DMS 273 treated with DMSO at 0.1 percent for 48 hours (cell line): ENCODE measurements at places on chromosomes 2 and 18.

GRCh38 chr18:78868330-78869316 lies 111.0 kb upstream of the SALL3 start:
- DNase-seq: no peak

DNA sequence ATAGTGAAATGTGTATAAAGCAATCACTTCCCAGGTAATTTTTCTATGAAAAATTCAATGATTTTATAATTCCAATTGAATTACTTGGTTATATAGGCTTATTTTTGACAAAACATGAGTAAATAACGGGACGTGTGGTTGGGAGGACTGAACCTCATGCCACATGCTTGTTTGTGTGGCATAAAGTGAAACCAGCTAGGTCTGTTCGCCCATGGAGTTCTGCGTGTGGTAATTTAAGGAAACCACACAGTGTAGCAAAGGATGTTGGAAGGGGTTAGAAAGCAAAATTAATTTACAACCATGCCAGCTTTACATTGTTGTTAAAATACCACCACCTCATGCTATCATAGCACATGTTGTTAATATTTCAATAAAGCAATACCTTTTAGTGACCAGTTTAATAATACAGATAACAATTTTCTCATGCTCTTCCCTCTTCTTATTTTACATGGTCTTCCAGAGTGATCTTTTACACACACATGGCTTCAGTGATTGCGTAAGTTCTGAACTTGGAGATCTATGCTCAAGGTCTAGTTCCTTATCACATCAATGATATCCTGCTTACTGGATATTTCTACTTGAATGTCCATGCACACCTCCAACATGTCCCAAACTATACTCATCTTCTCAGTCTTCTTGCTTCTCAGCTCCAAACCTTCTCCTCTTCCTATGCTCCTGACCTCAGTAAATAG lies 156.4 kb upstream of the ITGA4 start:
- no peak for DNase-seq

- no peak for DNase-seq
These were observed 200.3 kb downstream of the NRXN1 start for GRCh38 chr2:50831676-50832075.

- no peak for DNase-seq
These were observed 375.1 kb upstream of the KCNH7 start for GRCh38 chr2:163213661-163214081.

DNA sequence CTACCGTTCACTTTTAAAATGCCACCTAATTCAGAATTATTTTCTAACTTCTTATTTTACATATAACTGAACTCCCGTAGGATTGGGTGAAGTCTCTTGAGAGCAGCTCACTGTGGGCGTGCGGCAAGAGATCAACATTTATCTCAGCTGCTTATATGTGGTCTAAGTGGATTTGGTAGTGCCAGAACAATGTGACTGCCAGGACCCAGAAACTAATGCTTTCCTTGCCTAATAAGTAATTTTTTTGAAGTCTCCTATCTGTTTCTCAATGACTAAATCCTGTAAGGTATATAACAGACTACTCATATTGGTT lies 11.2 kb upstream of the NFE2L2 start:
- no peak for DNase-seq

DNA sequence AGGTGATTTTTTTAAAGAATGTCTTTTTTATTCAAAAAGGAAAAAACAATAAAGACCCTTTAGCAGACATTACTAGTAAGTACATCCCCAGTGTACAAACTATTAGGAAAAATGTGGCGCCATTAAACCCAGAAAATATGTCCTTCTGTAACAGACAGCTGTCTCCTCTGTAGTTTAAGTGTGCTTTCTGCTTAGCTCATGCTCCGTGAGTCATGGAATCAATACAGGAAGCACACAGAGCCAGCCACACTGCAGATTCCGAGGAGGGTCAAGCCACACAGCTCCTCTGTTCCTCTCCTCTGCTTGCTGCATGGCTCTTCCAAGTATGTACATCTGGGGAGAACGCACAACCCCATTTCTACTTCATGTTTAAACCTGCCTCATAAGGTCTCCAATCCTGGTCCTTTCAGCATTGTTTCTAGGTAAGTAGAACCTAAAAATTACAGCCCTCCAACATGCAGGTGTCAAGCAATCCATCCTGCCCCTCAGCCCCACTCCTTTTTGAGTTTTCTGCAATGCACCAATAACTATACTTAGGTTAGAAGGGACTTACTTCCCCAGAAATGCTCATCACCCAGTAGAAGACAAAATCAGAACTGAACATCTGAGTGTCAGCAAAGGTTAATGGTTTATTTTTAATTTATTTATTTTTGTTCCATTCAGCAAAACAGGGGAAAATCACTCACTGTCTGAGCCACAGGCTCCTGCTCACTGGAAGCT lies 37.5 kb downstream of the ACVR1 start:
- peak; percentile 68 for DNase-seq

DNA sequence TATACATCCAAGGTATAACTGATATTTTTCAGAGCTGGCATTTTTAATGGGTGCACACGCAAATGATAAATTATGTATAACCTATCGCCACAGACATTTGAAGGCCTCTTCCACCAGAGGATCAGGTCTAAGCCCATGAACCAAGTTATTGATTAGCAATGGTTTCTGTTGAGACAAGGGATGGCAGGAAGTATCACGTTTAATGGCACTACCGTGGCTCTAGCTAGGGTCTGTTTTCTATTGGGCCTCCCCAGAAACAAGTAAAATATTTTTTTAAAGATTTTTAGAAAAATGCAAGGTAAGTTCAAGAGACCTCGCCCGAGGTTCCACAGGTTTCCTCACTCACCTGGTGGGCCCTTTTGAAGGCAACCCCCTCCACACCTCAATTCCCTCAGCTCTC lies 667 bp downstream of the GFPT1 start:
- no peak for DNase-seq

GRCh38 chr2:28343184-28343942 lies 49.3 kb upstream of the FOSL2 start:
- DNase-seq: no peak

DNA sequence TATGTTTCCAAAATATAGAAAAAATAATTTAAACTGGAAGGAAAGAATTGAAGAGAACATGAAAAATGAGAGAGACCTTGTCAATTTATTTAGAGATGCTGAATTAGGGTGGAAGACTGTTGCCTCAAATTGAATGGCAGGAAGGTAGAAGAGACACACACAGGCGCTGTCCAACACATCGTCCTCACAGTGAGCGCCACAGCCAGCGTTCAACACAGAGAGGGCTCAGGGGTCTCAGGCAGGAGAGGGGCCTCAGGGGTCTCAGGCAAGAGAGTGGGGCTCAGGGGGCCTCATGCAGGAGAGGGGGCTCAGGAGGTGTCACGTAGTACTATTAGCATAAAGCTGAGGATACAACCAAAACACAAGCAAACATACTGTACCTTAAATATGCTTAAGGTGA lies 65.7 kb downstream of the TMEM18 start:
- no peak for DNase-seq

DNA sequence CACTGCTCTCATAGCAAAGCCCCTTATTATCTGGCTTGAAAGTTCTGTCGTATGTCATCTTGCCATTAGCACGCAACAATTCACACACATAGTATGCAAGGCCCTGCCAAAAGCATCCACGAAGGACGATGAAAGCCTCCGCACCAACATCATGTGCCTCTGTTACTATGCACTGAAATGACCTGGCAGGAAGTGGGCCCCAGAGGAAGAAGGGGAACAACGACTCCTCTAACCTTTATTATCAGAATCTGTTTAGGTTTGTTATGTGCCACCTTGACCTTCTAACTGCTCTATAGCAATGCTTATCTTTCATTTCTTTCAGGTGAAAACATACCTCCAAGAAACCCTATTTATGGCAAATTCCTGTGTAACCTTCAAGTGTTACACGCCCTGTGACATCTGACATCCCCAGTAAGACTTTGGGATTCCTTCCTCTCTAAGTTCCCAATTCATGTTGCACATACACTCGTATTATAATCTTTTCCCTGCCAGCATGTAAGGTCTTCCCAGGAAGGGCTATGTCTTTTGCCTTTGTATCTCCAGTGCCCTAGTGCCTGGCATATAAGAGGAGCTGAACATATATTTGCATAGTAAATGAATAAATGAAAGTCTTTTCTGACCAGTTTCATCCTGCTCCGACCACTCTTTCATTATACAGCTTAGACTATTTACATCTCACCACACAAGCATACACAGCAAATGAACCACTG lies 7.0 kb upstream of the NDUFV2 start:
- no peak for DNase-seq

DNA sequence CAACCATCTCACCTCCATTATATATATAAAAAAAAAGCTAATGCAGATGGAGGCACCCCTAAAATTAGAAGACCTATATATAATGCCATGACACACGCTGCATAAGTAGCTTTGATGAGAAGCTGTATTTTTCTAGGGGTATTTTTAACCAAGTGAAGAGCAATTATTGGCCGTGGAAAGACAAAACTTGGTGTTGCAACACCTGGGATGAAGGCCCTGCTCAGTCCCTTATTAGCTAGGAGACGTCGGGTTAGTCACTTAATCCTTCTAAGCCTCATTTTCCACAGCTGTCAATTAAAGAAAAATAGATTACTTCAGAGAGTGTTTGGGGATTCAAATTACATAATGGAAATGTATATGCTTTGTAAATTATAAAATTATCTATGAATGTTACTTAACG lies 63.0 kb downstream of the WDR75 start:
- DNase-seq: no peak

DNA sequence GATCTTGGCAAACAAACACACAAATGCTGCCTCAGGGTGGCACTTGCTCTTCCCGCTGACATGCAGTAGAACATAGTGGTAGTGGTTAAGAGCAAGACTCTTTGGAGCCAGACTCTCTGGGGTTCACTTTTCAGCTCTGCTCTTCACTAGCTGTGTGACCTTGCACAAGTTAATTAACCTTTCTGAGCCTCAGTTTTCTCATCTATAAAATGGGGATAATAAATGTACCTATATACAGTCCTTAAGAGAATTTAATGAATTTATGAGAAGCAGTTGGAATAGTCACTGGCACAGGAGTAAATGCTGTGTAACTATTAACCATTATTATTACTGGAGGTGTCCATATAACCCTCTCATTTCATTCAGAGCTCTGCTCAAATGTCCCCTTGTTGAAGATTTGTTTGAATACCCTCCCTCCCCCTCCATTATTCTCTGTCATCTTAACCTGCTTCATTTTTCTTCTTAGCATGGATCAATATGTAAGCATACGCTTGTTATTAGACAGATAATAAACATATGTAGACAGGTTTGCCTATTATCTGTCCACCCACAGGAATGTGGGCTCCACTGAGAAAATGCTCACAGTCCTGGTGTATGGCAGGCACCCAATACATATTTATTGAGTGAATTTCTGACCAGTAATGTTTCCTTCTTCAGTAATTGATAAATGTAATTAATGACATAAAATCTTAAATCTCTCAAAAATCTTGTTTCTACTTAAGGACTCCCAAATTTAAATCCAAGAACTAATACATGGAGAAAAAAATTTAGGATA lies 64.5 kb downstream of the TSPYL6 start:
- no peak for DNase-seq

DNA sequence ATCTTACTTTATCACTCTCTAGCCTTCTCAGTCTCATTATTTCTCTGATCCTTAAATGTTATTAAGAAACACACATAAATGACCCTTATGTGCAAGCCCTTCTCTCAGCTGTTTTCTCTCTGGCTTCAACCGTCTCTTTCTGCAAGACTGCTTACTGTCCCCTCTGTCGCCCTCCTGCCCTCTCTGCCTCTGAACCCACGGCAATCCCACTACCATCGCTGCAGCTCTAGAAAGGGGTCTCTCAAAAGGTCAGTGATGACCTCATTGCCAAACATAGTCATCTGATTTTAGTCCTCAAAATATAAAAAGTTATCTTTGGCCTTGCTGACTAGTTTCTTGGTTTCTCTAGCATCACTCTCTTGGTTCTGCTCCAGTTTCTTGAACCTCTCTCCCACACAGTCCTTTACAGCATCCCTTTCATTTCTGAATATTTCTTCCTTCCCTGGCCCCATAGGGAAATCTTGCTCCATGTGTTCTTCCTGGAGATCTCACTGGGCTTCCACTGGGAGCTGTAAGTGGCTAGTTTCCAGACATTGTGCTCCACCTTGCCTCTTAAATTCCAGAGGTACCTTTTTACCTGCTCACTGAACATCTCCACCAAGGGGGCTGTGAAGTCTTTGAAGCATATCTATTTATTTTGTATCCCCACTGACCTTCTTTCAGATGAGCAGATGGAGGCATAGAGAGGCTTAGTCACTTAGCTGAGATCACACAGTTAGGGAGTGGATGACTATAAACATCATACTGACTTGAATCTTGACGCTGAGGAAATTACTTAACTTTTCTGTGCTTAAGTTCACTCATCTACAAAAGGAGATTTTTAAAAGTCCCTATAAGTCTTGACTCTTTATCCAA lies 96.2 kb downstream of the PDE1A start:
- DNase-seq: no peak

- DNase-seq: no peak
These were observed 117.1 kb upstream of the STPG4 start for GRCh38 chr2:47272031-47272864.

- no peak for DNase-seq
These were observed 58.1 kb upstream of the TTN start for GRCh38 chr2:178865146-178865936.

DNA sequence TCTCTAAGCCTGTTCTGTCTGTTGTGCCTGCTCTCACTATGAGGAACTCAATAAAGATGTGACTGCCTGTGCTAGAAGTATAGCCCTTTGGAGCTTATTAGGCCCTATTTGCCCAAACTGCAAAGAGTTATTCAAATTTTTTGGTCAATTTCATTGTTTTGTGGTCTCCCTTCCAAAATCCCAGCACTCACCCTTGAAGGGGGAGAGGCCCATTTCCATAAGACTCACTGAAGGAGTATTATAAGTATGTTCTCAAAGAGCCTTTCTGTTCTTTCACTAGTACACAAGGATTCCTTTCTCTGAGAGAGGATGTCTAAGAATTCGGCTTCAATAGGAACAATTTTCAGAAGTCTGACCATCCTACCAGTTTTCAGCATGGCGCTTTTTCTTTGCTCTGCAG lies 641.9 kb upstream of the REG3G start:
- no peak for DNase-seq

GRCh38 chr2:232551250-232551638 lies 755 bp downstream of the EIF4E2 start:
- no peak for DNase-seq

DNA sequence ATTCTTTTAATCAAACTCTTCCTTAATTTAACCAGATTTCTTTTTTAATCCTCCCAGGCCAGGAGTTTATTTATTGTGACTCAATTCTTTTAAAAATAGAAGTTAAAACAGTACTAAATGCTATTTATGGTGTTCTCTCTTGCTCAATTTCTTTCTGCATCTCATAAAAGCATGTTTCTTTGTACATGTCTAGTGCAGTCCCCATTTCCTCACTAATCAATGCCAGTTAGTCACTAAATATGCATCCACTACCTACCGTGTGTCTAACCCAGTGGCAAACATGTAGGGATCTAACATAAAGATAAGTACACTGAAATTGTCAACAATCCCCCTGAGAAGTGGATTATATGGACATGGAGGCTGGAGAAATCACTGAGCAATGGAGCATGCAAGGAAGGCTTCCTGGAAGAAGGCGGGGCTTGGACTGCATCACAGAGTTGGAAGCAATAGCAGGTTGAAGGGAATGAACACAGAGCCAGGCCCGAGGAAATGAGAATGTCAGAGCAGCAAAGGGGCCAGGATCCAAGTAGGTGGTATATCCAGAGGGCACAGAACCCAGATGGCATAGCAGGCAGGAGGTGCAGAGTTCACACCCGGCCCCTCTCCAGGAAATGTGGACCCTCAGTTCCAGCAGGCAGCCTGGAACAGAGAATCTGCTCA lies 105.3 kb upstream of the FOSL2 start:
- no peak for DNase-seq
